IMR-90 (cell line): ENCODE measurements at places on chromosomes 5 and 9. TPM values are rescaled to one million over a fixed set of nuclear protein-coding genes. Genes with fewer than 3 reads are reported as not detected.
A peak's percentile ranks its signal among the peaks of the same experiment; 100 is the strongest.

IRX4 gene
- not detected in 2 replicates for total RNA-seq

FAM153A gene
- not detected in 2 replicates for total RNA-seq

SCGB3A2 gene
- total RNA-seq = not detected in 2 replicates

BNC2 gene
- 37.8 and 45.2 TPM in 2 replicates for total RNA-seq

ZDHHC11 gene
- 0.28 and 0.36 TPM in 2 replicates for total RNA-seq

SEMA6A gene
- total RNA-seq = 0.28 and 0.36 TPM in 2 replicates

SLC25A48 gene
- total RNA-seq = not detected in 2 replicates

DNA sequence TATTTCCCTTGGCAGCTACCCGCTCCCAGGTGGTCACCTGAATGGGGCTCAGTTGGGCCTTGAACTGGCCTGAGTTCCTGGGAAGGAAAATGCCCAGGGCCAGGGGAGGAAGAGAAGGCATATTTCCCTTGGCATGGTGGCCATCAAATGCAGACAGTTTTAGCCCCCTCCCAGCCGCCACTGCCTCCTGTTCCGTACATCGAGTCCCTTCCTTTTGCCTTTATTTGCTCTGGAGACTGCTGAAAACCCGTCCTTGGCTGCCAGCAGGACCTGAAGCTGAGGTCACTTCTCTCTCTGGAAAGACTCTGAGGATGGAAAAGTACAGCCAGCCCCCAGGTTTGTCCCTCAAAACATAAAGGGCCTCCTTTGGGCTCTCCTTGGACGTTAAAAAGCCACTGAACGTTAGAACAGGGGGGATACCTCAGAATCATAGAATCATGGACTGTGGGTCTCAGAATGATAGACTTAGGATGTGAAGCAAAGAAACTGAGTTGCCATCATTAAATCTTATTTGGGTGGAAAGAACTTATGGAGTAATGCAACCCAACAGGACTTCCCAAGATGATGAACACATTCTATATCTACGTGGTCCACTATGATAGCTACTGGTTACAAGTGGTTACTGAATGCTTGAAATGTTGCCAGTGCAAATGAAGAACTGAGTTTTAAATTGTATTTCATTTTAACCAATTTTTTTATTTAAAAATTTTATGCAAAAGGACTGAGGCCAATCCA, 7.1 kb downstream of the SPARC start:
- no peak for DNase-seq

DNA sequence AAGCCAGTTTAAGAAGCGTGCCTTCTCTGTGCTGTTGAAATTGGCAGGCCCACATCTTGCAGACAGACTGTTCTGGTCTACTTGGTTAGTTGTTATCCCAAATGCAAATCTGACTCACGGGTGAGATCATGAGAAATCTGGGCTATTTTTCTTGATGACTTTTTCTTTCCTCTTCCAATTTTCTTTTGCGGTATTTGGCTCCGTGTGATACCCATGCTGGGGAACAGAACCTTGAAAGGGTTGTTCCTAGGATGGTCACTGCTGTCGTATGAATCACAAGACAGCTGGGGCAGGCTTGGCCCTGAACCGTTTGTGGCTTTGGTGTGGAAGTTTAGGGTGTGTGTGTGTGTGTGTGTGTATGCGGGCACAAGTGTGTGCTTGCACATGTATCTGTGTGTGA, 24.6 kb downstream of the PDZD2 start:
- DNase-seq = peak; percentile 2

GRCh38 chr5:111068213-111068612, 3.3 kb upstream of the TSLP start:
- peak; percentile 64 for DNase-seq

DNA sequence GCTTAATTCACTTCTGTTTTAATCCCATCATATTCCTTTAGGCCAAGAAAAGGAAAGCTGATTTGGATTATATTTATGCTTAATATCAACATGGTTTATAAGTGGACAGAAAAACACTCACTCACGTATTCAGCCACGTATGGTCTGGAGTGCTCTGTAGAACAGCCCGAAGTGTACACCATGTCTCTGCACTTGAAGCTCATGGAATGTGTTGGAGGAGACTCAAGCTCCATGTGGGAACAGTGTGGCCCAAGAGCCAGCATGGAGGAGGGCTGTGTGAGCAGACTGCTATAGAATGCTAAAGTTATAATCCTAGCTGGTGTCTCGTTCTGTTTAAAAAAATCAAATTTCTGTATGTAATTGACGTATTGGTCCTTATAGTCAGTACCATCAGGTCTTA, 32.9 kb downstream of the OTULINL start:
- no peak for DNase-seq

DNA sequence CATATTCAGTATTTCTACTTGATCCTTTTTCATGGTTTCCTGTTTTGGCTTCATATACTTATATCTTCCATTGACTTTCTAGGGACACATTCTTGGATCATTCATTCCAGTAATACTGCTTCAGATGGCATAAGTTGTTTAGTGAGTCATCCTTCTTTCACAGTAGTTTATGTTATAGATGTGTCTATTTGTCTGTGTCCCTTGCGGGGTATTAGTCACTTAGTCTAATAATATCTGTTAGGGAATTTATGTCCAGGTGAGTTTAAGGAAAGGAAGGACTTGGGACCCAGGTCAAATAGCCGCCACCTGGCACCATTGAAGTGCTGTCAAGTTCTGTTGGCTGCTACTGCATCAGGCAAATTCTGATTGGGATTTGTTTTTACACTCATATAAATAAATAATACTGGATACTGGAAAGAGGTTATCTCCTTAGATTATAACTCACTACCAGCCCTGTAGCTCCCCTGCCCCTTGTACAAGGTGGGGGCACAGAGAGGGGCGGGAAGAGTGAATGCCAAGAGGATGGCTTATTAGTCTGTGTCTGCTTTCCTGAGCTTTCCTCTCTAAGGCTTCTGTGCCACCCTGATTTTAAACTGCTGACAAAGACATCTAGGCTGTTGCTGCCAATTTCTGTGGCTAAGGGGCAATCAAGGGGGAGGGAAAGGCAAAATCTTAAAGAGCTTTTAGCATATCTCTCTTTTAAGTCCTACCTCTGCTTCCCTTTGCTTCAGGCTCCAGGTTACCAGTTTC, 64.9 kb downstream of the CDC42SE2 start:
- peak; percentile 77 for DNase-seq

- no peak for DNase-seq
Observed at GRCh38 chr9:86352440-86353077, 1.7 kb downstream of the TUT7 start.

- DNase-seq = no peak
Observed at GRCh38 chr5:24909210-24909609, 264.4 kb upstream of the CDH10 start.
